ENCODE measurements at places on chromosomes 1 and 21.

- DNase-seq: no peak
Measured at GRCh38 chr1:208766832-208767231, 522.6 kb upstream of the PLXNA2 start.

GRCh38 chr21:37503848-37504467, 137.4 kb downstream of the DYRK1A start:
- DNase-seq: no peak

GRCh38 chr1:93595743-93596142, 85.9 kb downstream of the BCAR3 start:
- no peak for DNase-seq

- peak; percentile 65 for DNase-seq
Measured at GRCh38 chr1:150151291-150152181, 1.8 kb downstream of the PLEKHO1 start.

- no peak for DNase-seq
Measured at GRCh38 chr1:22530715-22531114, 32.6 kb upstream of the EPHA8 start.

GRCh38 chr1:59271561-59272260, 25.2 kb upstream of the FGGY start:
- no peak for DNase-seq

- DNase-seq: no peak
Measured at GRCh38 chr1:61274939-61275338, 192.6 kb downstream of the NFIA start.

DNA sequence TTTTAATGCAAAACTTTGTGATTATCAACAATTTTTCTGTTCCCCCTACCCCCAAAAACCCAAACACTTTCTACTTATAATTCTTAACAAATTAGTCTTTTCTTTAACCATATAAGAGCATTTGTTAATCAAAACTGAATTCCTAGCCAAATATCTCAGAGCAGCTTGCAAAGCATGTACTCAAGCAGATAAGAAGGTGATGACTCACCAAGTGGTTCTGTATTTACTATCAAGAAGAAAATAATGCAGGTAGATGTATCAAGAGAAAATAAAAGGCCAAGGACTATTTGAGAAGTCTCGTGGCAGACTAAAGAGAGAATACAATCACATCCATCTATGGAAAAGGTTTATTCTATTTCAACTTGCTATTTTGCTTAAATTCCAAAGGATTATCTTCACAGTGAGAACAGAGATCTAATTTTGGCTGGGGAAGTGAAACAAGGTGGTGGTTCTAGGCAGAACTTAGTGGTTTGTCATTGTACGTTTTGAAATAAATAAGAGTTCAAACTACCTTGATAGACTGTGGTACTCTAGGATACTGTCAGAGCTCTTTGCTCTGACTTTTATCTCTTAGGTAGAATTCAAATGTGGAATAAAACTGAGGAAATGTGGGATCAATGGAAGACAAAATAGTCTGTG, 94.7 kb upstream of the NRIP1 start:
- no peak for DNase-seq

DNA sequence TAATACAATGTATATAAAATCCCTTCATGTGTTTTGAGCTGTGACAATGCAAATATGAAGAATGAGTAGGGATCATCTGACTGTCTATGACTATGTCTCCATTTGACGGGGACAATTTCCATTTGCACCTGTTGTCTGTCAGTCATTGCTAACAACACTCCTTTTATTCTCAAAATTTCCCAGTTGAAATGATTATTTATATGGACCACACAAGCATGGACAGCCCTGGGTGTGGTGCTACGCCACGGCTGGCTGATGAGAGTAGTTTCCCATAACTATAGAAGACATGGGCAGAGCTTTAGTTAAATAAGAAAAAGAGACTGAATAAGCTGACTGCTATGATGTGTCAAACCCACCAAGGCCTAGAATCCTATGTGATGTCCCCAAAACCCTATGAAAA, 135.8 kb downstream of the MAP3K21 start:
- DNase-seq: no peak

DNA sequence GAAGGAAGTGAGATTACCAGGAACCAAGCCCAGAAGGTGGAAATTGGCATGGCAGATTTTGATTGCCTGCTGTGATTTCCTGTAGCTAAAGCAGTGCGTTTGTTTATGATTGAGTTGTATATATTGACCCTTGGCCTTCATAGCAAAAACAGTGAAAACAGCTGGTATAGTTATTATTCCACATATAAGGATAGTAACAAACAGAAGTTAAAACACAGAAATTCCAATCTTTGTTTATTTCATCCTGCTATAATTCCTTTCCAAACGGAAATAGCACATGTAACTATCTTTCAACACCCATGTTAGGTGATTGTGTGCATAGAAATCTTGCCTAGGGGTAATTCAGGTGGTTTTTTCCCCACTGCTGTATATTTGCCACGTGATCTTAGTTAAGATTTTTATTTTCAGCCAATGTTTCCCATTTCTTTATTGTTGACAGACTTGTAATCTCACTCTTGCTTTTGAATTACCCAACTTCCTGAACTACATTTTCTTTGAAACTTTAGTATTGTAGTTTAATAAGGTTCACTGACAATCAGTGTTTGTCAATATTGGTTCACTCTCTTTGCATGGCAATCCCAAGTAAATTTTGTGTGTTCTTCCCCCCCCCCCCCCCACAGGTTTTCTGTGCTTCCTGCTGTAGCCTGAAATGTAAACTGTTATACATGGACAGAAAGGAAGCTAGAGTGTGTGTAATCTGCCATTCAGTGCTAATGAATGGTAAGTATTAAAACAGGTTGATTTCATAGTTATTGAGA, 102.7 kb downstream of the CC2D1B start:
- DNase-seq: no peak

- DNase-seq: peak; percentile 72
Measured at GRCh38 chr1:225896937-225897549, 8.1 kb upstream of the LEFTY1 start.

- no peak for DNase-seq
Measured at GRCh38 chr1:184945029-184945428, 29.3 kb downstream of the NIBAN1 start.

- DNase-seq: no peak
Measured at GRCh38 chr1:173333581-173333980, 126.5 kb upstream of the TNFSF4 start.

GRCh38 chr1:26287811-26288210, 7.9 kb downstream of the SH3BGRL3 start:
- DNase-seq: no peak

GRCh38 chr1:215277532-215277931, 195.0 kb downstream of the KCNK2 start:
- DNase-seq: no peak
